ENCODE measurements at places on chromosomes 7 and 10.
A peak's percentile ranks its signal among the peaks of the same experiment; 100 is the strongest.

GRCh38 chr10:117970962-117971361 lies 75.8 kb downstream of the RAB11FIP2 start:
- no peak for DNase-seq

GRCh38 chr7:91463330-91463729 lies 199.1 kb downstream of the FZD1 start:
- DNase-seq, result peak; percentile 84

DNA sequence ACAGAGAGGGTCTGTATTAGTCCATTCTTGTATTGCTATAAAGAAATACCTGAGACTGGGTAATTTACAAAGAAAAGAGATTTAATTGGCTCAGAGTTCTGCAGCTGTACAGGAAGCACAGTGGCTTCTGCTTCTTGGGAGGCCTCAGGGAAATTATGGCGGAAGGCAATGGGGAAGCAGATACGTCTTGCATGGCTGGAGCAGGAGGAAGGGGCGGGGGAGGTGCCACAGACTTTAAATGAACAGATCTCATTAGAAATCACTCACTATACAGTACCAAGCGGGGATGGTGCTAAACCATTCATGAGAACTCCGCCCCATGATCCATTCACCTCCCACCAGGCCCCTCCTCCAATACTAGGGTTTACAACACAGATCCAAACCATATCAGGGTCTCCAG lies 3.7 kb upstream of the CALU start:
- no peak for DNase-seq

GRCh38 chr7:66043681-66044497 lies 31.7 kb upstream of the ASL start:
- peak; percentile 63 for DNase-seq

DNA sequence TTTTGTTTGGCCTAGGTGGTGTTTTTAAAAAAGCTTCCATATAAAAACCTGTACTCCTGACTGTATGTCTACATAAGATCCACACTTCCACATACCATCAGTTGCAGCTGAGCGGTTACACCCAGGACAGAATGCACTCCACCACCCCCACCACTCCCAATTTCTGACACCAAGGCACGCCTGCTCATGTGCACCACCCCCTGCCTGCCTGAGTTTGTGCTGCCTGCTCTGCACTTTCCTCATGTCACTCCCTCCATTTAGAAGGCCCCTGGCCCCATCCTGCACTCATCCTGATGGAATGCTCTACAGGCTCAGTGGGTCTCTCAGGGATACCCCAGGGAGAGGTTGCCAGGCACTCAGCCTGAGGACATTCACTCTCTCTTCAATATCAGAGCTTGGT lies 6.5 kb downstream of the VPS41 start:
- DNase-seq, result no peak

- no peak for DNase-seq
Measured at GRCh38 chr10:4532467-4532866, 293.5 kb upstream of the AKR1E2 start.

DNA sequence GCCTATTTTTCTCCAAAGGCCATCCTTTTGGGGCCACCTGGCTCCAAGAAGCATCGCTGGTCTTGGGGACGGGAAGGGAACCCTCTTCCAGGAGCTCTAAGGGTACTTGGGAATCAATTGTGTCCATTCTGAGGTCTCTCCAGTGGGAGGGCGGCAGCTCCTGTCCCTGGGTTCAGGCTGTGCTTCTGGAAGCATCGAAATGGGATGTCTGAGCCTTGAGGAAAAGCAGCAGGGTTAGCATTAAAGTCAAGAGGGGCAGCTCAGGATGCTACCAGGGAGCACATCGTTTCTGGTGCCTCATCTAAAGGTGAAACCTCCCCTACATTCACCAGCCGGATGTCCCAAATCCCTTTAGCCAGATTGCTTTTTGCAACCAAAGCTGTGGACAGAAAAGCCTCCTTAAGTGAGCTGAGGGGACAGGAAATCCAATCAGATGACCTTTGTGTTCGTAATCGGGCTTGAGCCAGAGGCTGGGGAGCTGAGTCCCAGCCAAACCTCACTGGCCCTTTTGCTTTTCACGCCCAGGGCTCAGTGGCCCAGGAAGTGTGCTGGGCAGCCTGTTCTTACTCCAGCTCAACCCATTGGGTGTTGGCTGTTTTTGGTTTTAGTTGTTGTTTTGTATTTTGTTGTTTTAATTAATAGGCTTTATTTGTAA lies 88.8 kb upstream of the ANLN start:
- no peak for DNase-seq

DNA sequence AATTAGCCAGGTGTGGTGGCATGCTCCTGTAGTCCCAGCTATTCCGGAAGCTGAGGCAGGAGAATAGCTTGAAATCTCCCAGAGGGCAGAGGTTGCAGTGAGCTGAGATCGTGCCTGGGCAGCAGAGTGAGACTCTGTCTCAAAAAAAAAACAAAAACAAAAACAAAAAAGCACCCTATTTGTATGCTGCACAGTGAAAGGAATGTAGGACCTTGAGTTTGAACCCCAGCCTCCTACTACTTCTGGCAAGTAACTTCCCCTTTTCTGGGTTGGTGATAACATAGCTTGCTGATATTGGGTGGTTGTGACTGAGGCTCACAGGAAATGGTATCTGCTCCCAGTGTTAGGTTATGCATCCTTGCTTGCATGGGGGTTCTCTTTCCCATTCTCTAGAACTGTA lies 205.3 kb downstream of the BUB3 start:
- DNase-seq, result no peak

DNA sequence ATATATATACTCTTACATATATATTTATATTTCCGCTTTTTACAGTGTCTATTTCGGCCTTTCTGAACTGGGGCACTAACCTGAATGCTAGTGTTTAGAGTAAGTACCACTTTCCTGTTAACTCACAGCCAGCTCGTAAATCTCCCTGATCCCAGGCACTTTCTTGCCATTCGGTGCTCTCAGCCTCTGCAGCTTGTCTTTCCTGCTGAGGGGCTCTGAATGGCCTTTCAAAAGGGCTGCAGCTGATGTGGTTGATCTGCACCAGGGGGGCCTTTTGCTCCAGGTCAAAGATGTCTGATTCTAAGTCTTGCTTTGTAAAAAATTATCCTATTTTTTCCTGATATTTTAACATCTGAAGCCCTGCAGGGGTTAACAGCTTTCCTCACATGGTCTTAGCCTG lies 25.5 kb upstream of the HPS1 start:
- no peak for DNase-seq

DNA sequence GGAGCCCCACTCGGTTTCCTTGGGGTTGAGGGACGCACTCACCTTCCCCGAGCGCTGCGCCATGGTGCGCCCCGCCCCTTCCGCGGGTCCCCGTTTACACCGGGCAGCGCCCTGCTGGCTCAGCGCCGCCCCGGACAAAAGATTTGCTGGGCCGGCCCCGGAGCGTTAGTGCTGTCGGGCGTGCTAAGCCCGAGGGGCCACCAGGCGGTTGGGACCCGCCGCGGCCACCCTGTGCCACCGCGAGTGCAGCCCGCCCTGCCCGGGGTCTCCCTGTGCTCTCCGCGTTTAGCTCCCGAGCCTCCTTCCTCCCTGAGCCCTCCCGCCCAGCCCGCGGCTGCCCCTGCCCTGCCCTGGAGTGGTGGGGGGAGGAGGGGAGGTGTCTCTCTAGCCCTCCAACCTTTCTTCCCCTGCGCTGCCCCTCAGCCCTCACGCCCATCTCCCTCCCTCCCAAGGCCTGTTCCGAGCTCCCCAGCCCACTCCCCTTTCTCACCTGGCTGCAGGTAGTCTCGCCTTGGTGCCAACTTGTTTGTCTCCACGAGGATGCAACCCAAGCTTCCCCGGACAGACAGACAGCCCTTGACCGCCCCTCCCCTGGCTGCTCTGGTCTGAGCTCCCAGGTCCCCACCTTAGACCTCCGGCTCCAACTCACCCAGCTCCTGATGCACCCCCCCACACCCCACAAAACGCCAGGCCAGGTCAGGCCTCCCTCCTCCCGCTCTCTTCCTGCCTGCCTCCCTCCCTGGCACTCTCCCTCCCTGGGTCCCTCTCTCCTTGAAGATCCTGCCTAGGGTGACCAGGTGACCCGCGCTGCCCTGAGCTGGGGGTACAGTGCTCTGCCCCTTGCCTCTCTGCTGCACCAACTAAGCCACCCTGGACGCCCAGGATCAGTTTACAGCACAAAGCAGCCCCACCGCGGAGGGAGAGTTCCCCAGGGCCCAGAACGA lies at the start of gene CRYGN:
CRYGN (minus strand) TSS at position 287 of the 944 bp plus-strand sequence; CDS start at position 63, 224 bp downstream.
- DNase-seq, result no peak

GRCh38 chr10:114024876-114025610 lies 18.6 kb upstream of the ADRB1 start:
- no peak for DNase-seq

- no peak for DNase-seq
Measured at GRCh38 chr7:153061910-153062528, 302.5 kb downstream of the ACTR3B start.

GRCh38 chr7:127949769-127950222 lies 81.4 kb downstream of the LRRC4 start:
- DNase-seq, result no peak

- DNase-seq, result no peak
Measured at GRCh38 chr10:89297356-89297755, 4.5 kb upstream of the IFIT2 start.

DNA sequence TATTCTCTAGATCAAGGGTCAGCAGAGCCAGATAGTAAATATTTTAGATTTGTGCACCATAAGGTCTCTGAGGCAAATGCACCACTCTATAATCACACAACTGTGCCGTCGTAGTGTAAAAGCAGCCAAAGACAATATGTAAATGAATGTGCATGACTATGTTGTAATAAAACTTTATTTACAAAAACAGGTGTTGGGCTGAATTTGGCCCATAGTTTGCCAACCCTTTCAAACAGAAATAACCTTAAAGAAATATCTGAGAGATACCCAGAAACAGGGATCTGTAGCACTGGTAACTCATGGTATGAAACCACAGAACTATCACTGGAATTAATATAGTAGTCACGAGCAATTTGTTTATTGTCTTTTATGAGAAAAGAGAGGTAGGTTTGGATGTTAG lies 86.0 kb downstream of the ARID5B start:
- no peak for DNase-seq

GRCh38 chr10:122515022-122515424 lies 45.5 kb upstream of the DMBT1 start:
- DNase-seq, result no peak

GRCh38 chr7:111920329-111920728 lies 285.9 kb downstream of the DOCK4 start:
- no peak for DNase-seq

- DNase-seq, result peak; percentile 32
Measured at GRCh38 chr7:94656925-94657731, 1.2 kb upstream of the SGCE start.

DNA sequence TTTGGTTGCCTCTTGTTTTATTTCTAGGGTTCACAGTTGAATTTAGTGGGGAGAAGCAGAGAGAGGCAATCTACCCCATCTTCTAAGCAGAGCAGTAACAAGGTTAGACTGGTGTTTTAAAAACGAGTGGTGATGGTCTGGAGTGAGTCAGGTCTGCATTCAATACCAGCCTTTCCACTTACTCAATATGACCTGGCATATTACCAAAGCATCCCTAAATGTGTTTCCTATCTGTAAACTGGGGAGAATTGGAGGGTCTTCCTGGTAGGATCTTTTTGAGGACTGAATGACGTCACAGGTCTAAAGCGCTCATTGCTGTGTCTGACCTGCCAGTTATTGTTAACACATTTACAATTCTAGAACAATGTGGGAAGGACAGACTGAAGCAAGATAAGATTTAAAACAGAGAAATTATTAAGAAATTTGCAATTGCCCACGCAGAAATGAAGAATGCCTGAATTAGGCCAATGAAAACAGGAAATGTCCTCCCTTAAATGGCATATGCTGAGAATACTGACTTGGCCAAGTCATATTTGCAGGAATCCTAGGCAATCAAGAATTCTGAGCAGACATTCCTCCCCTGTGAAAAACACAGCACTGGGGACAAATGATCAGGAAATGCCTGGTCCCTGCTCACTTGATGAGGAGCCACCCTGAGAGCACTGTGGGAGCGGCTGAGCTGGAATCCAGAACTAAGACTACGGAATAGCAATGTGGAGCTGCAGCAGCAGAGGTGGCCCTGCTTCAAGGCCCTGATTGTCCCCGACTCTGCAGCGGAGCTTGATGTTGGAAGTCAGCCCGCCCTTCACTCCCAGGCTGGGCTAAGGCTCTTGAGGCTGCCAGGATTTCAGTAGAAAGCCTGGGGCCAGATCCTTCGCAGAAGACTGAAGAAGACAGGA lies 184.5 kb upstream of the CXCL12 start:
- peak; percentile 85 for DNase-seq

DNA sequence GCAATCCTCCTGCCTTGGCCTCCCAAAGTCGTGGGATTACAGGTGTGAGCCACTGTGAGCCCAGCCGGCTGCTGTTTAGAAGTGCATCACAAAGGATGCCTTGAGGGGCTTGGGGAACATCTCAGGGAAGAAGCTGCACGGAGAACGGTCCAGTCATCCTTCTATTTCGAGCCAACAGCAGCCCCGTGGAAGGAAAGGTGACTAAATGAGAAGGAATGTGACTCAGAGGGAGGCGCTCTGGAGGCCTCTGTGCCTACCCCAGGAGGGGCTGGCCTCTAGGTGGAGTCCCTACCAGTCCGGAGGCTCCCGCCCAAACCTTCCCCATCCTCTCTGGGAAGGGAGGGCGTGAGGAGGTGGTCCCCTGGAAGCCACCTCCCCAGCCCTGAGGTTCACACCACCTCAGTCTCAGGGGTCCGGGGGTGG lies 76.2 kb downstream of the CTBP2 start:
- DNase-seq, result no peak

- DNase-seq, result no peak
Measured at GRCh38 chr10:103926722-103927319, 8.8 kb upstream of the STN1 start.
